ENCODE measurements at places on chromosomes 16 and 17. TPM values are rescaled to one million over a fixed set of nuclear protein-coding genes. Genes with fewer than 3 reads are reported as not detected.
A peak's percentile ranks its signal among the peaks of the same experiment; 100 is the strongest.

The CD300H gene
- not detected for total RNA-seq

The C16orf86 gene
- total RNA-seq, result 1.6 TPM

The CBFA2T3 gene
- total RNA-seq, result 2.2 TPM

The UMOD gene
- not detected for total RNA-seq

The C16orf54 gene
- total RNA-seq, result not detected

The HOXB3 gene
- not detected for total RNA-seq

The CBFB gene
- 94.8 TPM for total RNA-seq

The ASPHD1 gene
- total RNA-seq, result 43.3 TPM

The OXLD1 gene
- total RNA-seq, result 28.5 TPM

The DNAI2 gene
- total RNA-seq, result not detected

The SARM1 gene
- total RNA-seq, result 12.8 TPM

The KRT36 gene
- not detected for total RNA-seq

GRCh38 chr17:71380535-71380934, 740.3 kb upstream of the SOX9 start:
- no peaks in the 10 kb centered on the region for H3K4me1 ChIP-seq
- DNase-seq, result no peak
- no peaks in the 10 kb centered on the region for H3K36me3 ChIP-seq
- no peak overlapping the region for H3K27ac ChIP-seq
- H3K27me3 ChIP-seq, result no peaks in the 10 kb centered on the region

- H3K27ac ChIP-seq, result no peak overlapping the region
- DNase-seq, result peak; percentile 60
- H3K27me3 ChIP-seq, result no peaks in the 10 kb centered on the region
- no peaks in the 10 kb centered on the region for H3K4me1 ChIP-seq
- no peak overlapping the region for H3K4me3 ChIP-seq
Measured at GRCh38 chr17:71522383-71522782, 598.4 kb upstream of the SOX9 start.

DNA sequence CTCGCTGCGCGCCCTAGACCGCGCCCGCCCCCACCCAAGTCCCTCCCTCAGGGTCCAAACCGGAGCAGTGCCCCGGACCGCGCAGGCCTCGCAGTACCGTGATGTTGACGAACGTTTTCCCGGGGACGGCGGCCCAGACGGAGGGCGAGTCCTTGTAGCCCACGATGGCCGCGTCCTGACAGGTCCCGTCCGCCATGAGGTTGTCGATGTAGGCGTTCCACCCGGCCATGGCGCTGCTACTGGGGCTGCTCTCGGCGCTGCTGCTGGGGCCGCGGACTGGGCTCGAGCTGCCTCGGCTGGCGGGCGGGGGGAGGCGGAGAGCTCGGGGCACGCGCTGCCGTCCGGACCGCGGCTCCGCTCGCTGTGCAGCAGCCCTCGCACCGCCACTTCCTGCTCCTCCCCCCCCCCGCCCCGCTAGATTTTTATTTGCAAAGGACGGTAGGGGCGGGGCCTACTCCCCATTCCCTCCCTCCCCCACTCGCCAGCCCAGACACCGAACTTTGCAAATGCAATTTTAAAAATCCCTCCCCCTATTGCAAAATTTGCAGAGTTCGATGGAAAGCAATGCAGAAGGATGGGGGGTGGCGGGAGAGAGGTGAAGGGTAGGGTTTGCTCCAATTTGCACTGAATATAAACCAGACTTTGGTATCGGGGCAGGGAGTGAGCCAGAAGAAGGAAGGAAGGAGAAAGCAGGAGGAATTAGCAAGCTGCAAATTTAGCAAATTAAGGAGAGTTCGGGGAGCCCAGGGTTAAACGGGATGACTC, at the start of gene PFN1:
Gene PFN1, minus strand, starts transcription at position 365 of the 765 bp plus-strand sequence. Its CDS starts 136 bp downstream, at position 229.
- peaks cover 26% of the 10 kb centered on the region for H3K36me3 ChIP-seq
- H3K4me3 ChIP-seq, result peak within 1 kb of the TSS; percentile 80

- no peak overlapping the region for H3K4me3 ChIP-seq
- no peaks in the 10 kb centered on the region for H3K4me1 ChIP-seq
- no peak for DNase-seq
- H3K27me3 ChIP-seq, result no peaks in the 10 kb centered on the region
- no peaks in the 10 kb centered on the region for H3K36me3 ChIP-seq
Measured at GRCh38 chr16:78462288-78463208, 363.1 kb downstream of the WWOX start.

- no peak overlapping the region for H3K27ac ChIP-seq
- H3K4me1 ChIP-seq, result no peaks in the 10 kb centered on the region
- H3K36me3 ChIP-seq, result peaks cover 41% of the 10 kb centered on the region
- no peak for DNase-seq
- H3K4me3 ChIP-seq, result no peak overlapping the region
- no peaks in the 10 kb centered on the region for H3K27me3 ChIP-seq
Measured at GRCh38 chr16:74635303-74635702, 28.4 kb upstream of the GLG1 start.

- no peaks in the 10 kb centered on the region for H3K27me3 ChIP-seq
- peaks cover under 1% of the 10 kb centered on the region for H3K4me1 ChIP-seq
- no peak for DNase-seq
Measured at GRCh38 chr17:15485045-15485444, 17.6 kb upstream of the CDRT4 start.

GRCh38 chr17:79631640-79632431, 21.0 kb upstream of the RBFOX3 start:
- H3K4me3 ChIP-seq, result no peak overlapping the region
- no peaks in the 10 kb centered on the region for H3K36me3 ChIP-seq
- H3K27me3 ChIP-seq, result no peaks in the 10 kb centered on the region
- no peak overlapping the region for H3K27ac ChIP-seq
- no peak for DNase-seq

GRCh38 chr16:79451196-79451816, 149.2 kb downstream of the MAF start:
- H3K27me3 ChIP-seq, result no peaks in the 10 kb centered on the region
- H3K27ac ChIP-seq, result no peak overlapping the region
- DNase-seq, result no peak

- no peaks in the 10 kb centered on the region for H3K4me1 ChIP-seq
- H3K27me3 ChIP-seq, result peaks cover 7% of the 10 kb centered on the region
- no peak overlapping the region for H3K4me3 ChIP-seq
Measured at GRCh38 chr16:1048442-1049112, 24.0 kb upstream of the SSTR5 start.

GRCh38 chr16:12231666-12232065, 255.1 kb downstream of the SNX29 start:
- DNase-seq, result peak; percentile 83
- no peaks in the 10 kb centered on the region for H3K36me3 ChIP-seq
- H3K27ac ChIP-seq, result peak overlapping the region; percentile 71
- no peaks in the 10 kb centered on the region for H3K27me3 ChIP-seq

- DNase-seq, result peak; percentile 32
- H3K4me1 ChIP-seq, result peaks cover 12% of the 10 kb centered on the region
- H3K36me3 ChIP-seq, result no peaks in the 10 kb centered on the region
- H3K4me3 ChIP-seq, result peak within 1 kb of the TSS; percentile 47
- no peak within 1 kb of the TSS for H3K27ac ChIP-seq
Measured at GRCh38 chr17:7704601-7705268, at the start of gene EFNB3. Gene EFNB3 (plus strand): TSS chr17:7705202. CDS start chr17:7705599, 397 bp downstream.

DNA sequence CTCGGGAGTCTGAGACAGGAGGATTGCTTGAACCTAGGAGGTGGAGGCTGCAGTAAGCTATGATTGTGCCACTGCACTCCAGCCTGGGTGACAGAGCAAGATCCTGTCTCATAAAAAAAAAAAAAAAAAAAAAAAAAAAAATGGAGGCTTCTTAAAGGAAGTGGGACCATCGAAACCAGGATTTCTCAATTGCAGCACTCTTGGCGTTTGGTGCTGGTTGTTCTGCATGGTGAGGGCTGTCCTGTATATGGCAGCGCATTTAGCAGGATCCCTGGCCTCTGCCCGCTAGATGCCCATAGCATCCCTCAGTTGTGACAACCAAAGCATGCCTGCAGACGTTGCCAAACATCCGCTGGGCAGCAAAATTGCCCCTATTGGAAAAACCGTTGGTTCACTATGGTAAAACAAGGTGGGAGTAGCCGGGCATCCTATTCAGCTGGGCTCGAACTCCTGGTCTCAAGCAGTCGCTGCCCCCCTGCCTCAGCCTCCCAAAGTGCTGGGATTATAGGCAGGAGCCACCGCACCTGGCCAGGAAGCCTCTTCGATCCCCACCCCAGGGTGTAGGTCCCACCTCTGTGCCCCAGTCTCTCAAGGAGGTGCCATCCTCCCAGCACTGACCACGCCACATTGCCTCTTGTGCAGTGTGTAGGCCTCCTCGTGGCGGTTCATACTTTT, 6.5 kb upstream of the NPIPB7 start:
- no peak overlapping the region for H3K27ac ChIP-seq
- no peaks in the 10 kb centered on the region for H3K27me3 ChIP-seq
- no peaks in the 10 kb centered on the region for H3K4me1 ChIP-seq
- DNase-seq, result no peak
- H3K4me3 ChIP-seq, result no peak overlapping the region
- H3K36me3 ChIP-seq, result no peaks in the 10 kb centered on the region

GRCh38 chr17:27525316-27525715, 69.1 kb downstream of the KSR1 start:
- H3K27ac ChIP-seq, result no peak overlapping the region
- peaks cover 8% of the 10 kb centered on the region for H3K4me1 ChIP-seq
- no peak overlapping the region for H3K4me3 ChIP-seq
- no peaks in the 10 kb centered on the region for H3K27me3 ChIP-seq

DNA sequence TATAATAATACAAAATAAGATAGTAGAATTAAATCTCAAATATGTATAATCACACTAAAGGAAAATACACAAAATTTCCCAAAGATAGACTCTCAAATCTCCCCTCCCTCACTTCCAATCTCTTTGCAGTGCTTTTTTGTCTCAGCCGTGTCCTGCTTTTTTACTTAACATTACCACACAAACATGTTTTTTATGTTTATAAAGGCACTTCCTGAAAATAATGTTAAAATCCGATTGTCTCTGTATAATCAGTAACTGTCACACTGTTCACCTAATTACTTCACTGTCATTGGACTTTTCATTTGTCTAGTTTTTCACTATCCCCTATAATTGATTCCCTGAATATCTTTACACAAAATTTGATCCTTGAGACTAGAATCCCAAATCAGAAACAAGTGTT, 38.2 kb upstream of the ALDH3A2 start:
- no peaks in the 10 kb centered on the region for H3K36me3 ChIP-seq
- no peak overlapping the region for H3K4me3 ChIP-seq
- H3K27ac ChIP-seq, result no peak overlapping the region
- no peak for DNase-seq

GRCh38 chr16:79163691-79164387, 436.7 kb downstream of the MAF start:
- no peaks in the 10 kb centered on the region for H3K27me3 ChIP-seq
- no peak overlapping the region for H3K27ac ChIP-seq

GRCh38 chr16:30958175-30959079, 873 bp downstream of the SETD1A start:
- H3K27ac ChIP-seq, result peak overlapping the region; percentile 99
- DNase-seq, result no peak
- H3K4me3 ChIP-seq, result peak overlapping the region; percentile 78
- no peaks in the 10 kb centered on the region for H3K27me3 ChIP-seq

DNA sequence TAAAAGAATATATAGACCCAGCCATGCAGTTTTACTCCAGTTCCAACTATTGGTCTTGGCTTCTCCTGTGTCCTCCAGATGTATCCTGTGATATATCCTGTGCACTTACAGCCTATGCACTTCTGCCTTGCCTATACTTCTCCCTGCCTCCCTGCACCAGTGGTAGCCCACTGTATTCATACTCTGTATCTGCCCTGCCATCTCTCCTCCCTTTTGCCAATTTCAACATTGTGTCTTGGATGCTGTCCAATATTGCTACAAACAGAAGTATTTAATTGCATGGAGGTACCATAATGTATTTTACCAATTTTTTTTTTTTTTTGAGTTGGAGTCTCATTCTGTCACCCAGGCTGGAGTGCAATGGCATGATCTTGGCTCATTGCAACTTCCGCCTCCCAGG, 242.7 kb downstream of the HAPSTR1 start:
- DNase-seq, result no peak
- H3K36me3 ChIP-seq, result no peaks in the 10 kb centered on the region
- no peak overlapping the region for H3K27ac ChIP-seq
- no peaks in the 10 kb centered on the region for H3K27me3 ChIP-seq
- no peak overlapping the region for H3K4me3 ChIP-seq

DNA sequence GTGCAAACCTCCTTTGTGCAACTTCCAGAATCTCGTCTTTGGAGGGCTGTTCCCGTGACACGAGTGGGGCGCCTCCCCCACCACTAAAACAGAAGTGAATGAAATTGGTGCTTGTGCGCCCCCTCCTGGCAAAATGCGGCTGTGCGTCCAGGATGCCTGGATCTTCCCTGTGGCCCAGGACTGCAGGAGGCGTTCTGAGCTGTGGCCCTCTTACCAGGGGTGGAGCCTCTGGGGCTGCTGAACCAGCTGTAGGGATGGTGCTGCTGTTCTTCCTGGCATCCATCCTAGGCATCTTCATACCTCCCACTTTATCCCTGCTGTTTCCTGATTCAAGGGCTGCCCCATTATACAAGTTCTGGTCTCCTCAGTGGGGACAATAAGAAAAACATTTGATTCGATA, 18.5 kb upstream of the NAGLU start:
- H3K4me1 ChIP-seq, result peaks cover 56% of the 10 kb centered on the region
- H3K27ac ChIP-seq, result peak overlapping the region; percentile 100
- H3K4me3 ChIP-seq, result peak overlapping the region; percentile 19
- H3K36me3 ChIP-seq, result no peaks in the 10 kb centered on the region

- H3K27ac ChIP-seq, result no peak overlapping the region
- H3K4me1 ChIP-seq, result no peaks in the 10 kb centered on the region
- H3K36me3 ChIP-seq, result peaks cover 3% of the 10 kb centered on the region
- no peak overlapping the region for H3K4me3 ChIP-seq
- H3K27me3 ChIP-seq, result no peaks in the 10 kb centered on the region
- DNase-seq, result no peak
Measured at GRCh38 chr17:82957469-82957795, 117.6 kb upstream of the ZNF750 start.

DNA sequence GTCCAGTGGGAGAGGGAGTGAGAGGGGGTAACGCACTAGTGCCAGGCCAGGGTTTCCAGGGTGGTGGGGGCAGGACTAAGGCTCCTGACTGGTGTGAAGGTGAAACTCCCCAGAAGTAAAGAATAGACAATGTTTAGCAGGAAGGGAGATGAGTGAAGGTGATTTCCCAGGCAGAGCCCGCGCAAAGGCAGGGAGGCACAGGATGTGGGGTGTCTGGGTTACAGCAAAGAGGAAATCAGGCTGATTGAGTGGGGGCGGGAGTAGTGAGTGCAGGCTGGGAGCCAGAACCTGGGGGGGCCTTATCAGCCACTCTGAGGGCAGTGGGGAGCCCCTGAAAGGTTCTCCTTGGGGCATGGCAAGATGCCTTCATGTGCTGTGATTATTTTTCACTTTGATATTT, 167.5 kb downstream of the UTP18 start:
- DNase-seq, result no peak
- H3K36me3 ChIP-seq, result no peaks in the 10 kb centered on the region
- H3K27me3 ChIP-seq, result no peaks in the 10 kb centered on the region
- no peaks in the 10 kb centered on the region for H3K4me1 ChIP-seq

DNA sequence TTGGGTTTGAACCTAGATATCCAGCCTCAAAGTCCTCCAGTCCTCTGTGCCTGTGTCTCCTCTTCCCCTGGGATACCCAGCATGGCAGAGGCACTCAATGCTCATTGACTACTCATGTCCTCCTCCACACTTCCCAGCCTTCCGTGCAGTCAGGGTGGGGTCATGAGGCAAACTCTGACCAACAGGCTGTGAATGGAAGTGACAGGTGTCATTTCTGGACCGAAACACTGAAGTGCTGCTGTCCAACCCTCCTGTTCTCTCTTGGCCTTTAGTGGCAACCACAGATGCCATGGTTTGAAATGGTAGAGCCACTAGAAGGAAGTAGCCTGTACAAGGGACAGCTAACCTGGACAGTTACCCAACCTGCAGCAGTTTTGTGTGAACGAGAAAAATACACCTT, 46.7 kb upstream of the MAP3K14 start:
- no peak for DNase-seq
- no peaks in the 10 kb centered on the region for H3K4me1 ChIP-seq
- H3K36me3 ChIP-seq, result no peaks in the 10 kb centered on the region
- H3K4me3 ChIP-seq, result no peak overlapping the region

GRCh38 chr16:23690771-23691482, 12.2 kb downstream of the PLK1 start:
- no peak overlapping the region for H3K27ac ChIP-seq
- H3K4me3 ChIP-seq, result no peak overlapping the region
- peaks cover 49% of the 10 kb centered on the region for H3K36me3 ChIP-seq
- H3K27me3 ChIP-seq, result no peaks in the 10 kb centered on the region
